ENCODE measurements at places on chromosomes 5 and 9. TPM values are rescaled to one million over a fixed set of nuclear protein-coding genes. Genes with fewer than 3 reads are reported as not detected.

The ZNG1C gene
- 17.3 TPM for total RNA-seq

The FOXD4L5 gene
- total RNA-seq, result 0.15 TPM

The DMRT3 gene
- not detected for total RNA-seq

The ENTREP1 gene
- under 0.01 TPM for total RNA-seq

The MAMDC2 gene
- total RNA-seq, result 3.2 TPM

The SLC4A9 gene
- total RNA-seq, result not detected

The AFAP1L1 gene
- 5.1 TPM for total RNA-seq
